ENCODE measurements at places on chromosomes 13 and 19.

DNA sequence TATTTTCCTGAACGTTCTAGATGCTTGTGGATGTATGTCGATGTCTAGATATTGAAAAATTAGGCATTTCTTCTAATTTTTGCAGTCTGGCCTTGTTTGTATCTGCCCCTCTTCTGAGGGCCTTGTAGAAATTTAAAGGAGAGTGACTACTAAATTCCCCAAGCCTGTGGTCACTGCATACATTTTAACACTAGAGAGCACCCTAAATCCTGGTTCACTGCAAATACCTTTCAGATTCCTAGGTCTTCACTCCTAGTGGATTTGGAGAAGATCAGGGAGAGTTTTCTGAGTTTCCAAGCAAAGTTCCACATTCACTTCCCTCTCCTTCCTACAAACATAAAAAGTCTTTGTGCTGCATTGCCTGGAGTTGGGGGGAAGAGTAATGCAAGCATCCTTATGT is 1272.5 kb downstream of the OLFM4 start:
- DNase-seq, result no peak

GRCh38 chr13:43694146-43694664 is 92.6 kb downstream of the ENOX1 start:
- no peak for DNase-seq

GRCh38 chr13:28548872-28549271 is 53.9 kb upstream of the FLT1 start:
- no peak for DNase-seq

DNA sequence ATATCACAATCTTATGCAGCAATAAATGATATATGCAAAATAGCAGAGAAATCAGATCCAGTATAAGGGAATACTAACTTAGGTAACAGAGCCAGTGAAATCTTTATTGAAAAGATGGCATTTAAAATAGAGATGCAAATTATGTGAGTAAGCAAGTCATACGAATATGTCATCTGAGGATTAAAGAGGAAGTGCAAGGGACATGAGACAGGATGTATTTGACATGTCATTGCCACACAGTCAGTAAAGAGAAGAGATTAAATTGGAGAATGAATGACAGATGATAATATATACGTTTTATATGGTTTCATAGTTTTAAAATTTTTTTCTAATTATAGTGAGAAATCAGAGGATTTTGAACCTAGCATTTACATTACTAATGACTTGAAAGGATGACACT is 426.4 kb downstream of the SLITRK5 start:
- no peak for DNase-seq

DNA sequence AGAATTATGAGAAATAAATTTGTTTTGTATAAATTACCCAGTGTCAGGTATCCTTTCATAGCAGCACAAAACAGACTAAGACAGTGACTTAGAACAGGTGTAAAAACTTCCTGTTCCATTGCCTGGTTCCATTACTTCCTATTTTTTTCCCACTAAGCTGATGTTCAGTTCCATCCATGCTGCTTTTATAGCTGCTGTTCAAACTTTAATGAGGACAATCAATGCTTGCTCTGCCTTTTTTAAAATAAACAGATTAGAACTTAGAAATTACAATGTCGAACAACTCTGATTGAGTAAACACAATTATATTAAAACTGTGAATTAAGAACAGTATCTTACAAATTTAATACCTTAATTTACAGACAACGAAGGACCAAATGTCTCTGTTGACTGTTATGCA is 818.9 kb downstream of the OLFM4 start:
- no peak for DNase-seq

DNA sequence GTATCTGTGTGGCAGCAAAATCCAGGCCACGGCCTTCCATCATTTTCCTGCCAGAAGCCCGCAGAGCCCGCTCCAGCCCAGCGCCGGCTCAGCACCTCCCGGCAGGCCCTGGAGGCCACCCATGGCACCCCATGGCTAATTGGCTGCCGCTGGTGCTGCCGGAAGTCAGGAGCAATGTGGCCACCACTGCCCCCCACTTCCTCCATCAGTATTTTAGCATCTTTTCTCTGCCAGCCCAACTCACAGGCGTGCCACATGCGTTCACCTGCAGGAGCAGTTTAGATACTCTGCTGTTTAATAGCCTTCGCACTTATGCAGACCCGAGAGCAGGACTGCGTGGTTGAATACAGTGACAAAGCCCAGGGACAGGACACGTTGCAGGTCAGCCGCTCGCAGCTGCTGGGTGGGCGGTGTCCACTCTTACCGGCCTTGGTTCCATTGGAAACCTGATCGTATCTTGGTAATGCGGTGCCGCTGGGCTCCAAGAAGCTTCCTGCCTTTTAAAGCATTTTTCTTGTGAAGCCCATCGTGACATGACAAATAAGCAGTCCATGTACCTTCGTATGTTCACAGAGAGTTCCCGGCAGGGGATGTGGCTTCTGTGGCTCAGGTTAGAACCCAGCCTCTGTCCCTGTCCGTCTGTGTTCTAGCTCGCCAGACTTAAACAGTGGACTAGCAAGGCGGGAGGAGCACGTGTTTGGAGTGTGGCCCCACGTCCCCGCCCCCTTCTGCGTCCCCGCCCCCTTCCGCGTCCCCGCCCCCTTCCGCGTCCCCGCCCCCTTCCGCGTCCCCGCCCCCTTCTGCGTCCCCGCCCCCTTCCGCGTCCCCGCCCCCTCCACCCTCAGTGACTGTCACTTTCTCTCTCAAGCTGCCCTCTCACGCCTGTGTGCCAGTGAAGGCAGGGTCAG is 162.0 kb upstream of the SOX1 start:
- DNase-seq, result no peak

DNA sequence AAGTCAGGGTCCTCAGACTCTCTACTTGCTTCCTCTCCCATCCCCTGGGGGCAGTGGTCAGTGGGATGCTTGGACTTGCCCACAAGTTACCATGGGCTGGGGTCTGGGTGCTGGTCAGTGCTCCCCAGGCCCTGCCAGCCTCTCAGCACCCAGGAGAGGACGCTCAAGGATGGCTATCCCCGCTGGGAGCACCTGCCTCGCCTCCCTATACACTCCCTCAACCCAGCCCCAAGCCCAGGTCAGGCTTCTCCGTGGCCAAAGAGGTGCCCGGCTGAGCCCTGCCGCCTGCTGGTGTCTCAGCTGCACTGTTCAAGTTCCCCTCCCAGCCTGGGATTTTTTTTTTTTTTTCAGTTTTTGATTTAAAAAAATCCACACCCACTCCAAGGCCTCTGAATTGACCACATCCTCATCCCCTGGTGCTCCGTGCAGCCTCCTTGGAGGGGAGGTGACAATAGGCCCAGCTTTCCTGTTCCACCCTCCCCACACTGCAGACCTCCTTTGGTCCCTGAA is 10.8 kb downstream of the F2RL3 start:
- no peak for DNase-seq

DNA sequence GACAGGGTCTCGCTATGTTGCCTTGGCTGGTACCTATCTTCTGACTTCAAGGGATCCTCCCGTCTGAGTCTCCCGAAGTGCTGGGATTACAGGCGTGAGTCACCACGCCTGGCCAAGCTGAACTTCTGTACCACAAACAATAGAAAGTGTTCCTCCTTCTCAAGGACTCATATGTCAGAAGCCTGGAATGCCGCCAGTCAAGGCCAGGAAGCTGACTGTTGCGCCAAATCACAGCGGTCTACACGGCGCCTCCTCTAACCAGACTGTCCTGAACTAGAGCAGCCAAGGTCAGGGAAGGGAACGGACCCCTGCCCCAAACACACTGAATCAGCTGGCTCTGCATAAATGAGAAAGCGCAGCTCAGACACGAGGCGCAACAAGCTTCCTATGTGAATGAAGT is 14.6 kb downstream of the RAB20 start:
- DNase-seq, result peak; percentile 80

- no peak for DNase-seq
These were observed 1.9 kb upstream of the SH2D3A start for GRCh38 chr19:6769006-6769619.

GRCh38 chr19:14081797-14082674 is 3.5 kb downstream of the C19orf67 start:
- no peak for DNase-seq

GRCh38 chr19:9757544-9758501 is 10.7 kb downstream of the ZNF846 start:
- DNase-seq, result no peak

DNA sequence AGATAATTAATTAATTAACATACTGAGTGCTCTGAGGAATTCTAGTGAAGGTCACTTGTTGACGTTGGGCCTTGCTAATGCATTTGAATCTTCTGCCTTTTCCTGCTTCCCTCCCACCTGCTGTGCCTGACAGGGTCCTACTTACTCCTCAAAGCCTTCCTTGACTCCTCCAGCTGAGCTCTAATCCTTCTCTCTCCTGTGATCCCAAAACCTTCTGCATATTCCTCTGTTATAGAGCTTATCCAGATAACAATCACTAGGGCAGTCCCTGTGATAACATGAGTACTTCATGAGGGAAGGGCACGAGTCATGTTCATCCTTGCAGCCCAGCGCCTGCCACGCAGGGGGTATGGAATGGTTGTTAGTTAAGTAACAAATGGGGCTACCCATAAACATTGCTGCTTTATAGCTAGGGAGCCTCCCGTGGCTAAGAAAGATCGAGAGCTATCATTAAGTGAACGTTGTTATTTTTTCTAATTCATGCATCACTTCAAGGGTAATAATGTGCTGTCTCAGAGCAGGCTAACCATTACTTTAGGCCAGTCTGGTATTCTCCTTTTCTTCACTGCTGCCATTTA is 19.1 kb upstream of the SPATA13 start:
- no peak for DNase-seq

DNA sequence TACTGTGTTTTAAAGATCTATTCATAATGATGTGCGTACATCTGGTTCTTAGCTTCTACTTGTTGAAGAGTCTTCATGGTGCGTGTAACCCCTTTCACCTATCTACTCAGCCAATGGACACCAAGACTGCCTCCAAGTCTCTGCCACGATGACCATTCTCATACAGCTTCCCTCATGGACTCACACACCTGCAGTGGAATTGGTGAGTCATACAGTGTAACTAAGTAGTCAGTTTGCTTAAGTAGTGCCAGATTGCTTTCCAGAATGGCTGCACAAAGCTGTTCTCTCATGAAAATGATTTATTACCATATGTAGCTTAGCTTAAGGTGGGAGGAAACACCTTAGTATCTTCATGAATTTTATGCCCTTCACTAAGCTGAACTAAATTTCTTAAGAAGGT is 112.3 kb downstream of the AKAP11 start:
- DNase-seq, result no peak

- no peak for DNase-seq
These were observed 11.7 kb downstream of the UGGT2 start for GRCh38 chr13:96041326-96042110.

DNA sequence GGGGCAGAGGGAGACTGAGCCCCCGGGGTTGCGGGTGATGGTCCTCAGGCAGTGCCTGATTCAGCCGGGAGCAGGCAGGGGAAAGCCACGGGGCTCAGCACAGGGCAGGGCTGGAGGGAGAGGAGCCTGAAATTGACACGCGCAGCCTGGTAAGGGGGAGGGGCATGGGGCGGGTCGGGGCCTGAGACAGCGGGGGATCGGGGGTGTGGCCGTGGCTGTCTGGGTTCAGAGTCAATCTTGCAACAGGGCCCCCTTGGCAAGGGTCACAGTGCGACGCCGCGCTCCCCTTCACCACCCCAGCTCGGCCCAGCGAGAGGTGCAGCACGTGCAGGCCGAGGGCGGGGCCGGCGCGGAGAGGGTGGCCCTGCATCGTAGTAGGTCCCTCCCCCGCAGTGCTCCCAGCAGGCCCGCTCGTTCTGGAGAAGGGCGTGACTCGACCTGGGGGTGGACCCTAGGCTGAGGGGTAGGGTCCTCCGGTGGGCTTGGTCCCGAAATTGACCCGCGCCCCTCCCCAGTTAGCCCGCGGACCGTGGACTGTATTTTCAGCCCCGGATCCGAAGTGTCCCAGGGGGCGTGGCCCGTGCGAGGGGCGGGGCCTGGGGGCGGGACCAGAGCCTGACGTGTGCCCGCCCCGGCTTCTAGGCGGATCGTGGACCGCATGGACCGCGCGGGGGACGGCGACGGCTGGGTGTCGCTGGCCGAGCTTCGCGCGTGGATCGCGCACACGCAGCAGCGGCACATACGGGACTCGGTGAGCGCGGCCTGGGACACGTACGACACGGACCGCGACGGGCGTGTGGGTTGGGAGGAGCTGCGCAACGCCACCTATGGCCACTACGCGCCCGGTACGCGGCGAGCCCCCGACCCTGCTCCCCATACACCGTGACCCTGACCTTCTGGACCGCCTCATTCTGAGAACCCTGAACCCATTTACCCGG is 6.0 kb downstream of the RCN3 start:
- DNase-seq, result peak; percentile 58

DNA sequence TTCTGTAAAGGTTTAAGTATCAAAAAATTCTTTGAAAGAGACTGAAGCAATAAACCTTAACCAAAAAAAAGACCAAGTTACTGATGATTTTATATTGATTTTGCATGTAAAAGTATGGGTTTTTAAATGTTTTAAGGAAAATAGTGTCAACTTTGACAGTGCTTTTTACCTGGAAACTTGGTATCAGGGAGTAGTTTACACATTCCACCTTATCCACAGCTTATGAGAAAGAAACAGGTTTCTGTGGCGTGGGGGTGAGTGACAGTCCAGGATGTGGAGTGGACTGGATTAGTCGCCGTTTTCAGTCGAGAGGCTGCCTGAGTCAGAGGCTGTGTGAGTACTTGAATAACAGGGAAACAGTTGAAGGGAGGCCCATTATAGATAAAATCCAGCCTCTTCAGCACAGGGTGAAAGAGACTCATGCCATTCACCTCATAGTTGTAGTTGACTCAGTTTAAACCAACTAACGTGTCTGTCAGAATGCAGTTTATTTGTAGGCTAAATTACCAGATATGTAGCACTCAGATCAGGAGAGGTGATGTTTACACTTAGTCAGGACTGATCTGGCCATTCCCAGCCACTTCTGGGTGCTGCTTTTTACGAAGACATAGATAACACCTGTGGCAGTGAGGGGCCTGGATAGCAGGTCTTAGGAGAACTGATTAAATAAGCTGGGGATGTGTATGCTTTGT is 595 bp upstream of the GPR183 start:
- no peak for DNase-seq

DNA sequence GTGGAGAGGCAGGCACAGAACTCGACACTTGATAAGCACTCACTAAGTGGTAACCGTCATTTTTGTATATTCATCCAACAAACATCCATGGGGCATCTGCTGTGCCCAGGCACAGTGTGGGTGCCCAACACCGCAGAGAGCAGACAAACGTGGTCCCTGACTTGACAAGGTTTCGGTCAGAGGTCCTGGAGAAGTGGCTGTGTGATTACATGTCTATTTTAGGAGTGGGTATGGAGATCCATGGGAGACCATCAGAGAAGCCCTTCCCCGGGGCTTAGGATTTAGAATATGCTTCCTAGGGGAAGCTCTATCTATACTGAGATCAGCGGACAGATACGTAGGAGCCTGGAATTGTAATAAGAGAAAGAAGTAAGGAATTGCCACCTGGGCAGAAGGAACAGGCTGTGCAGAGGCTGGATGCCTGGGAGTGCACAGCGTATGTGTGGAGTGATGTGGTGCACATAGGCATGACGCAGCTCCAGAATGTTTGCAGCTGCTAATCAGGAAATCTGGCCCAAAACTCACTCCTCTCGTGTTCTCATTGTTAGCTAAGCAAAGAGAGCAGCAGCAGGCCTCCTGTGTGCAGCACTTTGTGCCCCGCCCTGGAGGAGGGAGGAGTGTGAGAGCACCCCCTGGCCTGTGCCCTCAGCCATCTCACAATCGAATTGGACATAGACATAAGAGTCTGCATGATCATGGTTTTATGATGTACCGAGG is 23.0 kb upstream of the IRS2 start:
- DNase-seq, result no peak
